ENCODE measurements at places on chromosomes 1 and 21.
A peak's percentile ranks its signal among the peaks of the same experiment; 100 is the strongest.

DNA sequence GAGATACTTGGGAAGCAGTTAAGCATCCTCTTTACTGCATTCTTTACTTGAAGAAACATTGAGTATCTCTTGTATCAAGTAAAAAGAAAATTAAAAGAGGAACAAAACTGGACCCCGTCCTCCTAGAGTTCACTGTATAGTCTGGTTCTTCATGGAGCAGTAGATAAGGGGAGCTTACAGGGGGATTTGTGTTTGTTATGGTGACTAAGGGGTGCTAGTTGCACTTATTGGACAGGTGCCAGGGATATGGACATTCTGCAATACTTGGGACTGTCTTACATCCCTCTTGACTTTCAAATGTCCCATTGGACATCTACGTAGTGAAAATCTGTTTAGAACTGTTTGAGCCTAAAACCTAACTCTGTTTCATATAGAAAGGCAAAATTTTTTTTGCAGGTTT lies 67.2 kb downstream of the ALG14 start:
- DNase-seq, result no peak

DNA sequence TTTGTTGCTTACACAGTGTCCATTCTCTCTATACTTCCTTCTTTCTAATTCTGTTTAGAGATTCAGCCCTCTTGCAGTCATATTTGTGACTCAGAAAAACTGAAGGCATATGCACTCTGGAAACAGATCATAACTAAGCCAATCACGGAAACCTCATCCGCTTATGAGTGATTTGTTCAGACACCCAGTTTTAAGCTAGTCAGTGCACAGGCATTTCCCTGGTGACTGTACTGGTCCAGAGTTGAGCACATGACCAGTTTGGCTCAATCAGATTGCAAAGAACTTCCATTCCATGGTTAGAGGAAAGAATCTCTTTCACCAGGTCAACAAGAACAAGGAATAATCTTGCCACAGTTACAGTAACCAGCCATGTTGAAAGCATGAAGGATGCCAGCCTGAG lies 69.2 kb upstream of the SGIP1 start:
- DNase-seq, result peak; percentile 98

DNA sequence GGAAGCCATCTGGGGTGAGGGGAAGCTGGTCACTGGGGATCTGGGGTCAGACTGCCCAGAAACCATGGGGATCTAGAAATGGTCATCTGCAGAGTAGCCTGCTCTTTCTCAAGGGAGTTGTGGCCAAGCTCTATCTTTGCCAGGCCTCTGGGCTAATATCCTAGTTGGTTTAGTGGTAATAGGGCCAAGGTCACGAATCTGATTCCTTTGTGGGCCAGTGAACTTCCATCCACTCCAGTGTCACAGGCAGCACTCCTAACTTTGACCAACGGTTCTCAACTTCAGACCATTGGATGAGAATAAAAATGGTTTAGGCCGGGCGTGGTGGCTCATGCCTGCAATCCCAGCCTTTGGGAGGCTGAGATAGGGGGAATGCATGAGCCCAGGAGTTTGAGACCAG lies 28.1 kb upstream of the PPP2R5A start:
- no peak for DNase-seq

DNA sequence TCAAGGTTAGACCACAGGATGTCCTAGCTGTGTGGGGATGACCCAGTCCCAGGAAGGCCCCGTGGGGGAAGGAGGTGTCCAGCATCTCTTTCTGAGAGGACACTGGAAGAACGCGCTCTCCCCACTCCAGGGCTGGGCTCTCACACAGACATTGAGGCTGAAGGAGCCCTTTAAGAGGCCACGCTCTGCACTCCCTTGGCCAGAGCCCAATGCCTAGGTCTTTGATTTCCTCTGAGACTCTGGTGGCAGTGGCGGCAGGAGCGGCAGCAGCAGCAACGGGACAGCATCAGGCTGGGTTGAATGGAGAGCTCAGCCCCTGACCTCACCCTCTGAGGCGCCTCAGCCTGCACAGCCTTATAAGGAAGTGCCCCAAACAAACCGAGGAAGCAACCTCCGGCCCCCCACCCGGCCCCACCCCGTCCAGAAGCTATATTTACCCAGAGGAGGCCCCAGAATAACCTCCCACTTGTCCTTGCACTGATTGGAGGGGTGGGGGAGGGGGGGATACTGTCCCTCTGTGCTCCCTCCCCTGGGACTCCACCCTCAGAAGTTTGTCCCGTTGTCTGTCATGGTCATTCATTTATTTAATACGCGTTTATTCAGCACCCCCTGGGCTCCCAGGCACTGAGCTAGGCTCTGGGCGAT lies 12.3 kb downstream of the NES start:
- DNase-seq, result no peak

GRCh38 chr1:94686882-94687281 lies 133.3 kb upstream of the SLC44A3 start:
- no peak for DNase-seq

DNA sequence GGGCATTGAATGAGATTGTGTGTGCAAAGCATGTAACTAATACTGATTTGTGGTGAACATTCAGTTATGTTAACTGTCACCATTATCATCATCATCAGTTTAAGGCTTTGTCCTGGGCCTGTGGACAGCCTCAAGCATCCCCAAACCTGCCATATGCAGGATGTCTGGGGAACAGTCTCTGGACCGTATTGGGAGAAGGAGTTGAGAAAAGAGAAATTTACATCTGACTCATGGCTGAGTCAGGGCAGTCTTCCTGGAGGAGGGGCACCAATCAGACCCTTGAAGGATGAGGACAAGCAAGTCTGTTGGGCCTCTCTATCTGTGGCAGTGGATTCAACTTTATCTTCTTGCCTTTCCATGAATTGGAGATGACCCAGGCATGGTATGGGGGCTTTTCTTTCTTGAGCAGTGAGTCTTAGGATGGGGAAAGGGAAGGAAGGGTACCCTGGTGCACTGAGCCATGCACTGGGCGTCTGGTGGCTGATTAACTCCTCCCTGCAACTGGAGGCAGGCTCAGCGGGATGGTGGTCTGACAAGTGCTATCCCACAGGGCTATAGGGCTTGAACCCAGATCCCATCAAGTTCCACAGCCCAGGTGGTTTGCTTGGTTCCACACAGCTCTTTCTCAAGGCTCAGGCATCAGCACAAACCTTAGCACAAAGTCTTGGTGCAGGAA lies 2.9 kb downstream of the PADI3 start:
- peak; percentile 60 for DNase-seq

Data from fibroblast of skin of right quadriceps (primary cell).